NCI-H2107 (cell line): ENCODE measurements at places on chromosomes 2 and 18.

- DNase-seq = no peak
Measured at GRCh38 chr2:118058951-118059350, 29.3 kb upstream of the INSIG2 start.

DNA sequence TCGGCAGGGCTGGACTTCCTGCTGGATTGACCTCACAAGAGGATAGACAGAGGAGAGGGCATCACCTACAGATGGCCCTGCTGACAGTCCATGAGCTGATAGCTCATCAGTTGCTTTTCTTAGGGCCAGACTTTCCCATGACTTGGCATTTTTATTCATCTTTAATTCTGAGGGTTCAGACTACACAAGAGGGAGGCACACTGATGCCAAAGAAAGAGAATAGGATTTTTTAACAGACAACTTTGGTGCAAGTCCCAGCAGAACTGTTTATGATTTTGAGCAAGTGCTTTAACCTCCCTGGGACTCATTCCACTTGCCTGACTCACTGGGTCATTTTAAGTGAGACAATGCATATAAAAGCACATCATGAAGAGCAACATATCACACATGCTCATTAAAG lies 299.2 kb downstream of the INSIG2 start:
- no peak for DNase-seq

- DNase-seq = no peak
Measured at GRCh38 chr2:10591207-10591606, 98.6 kb downstream of the NOL10 start.

GRCh38 chr2:26299471-26300101 lies 46.4 kb upstream of the SELENOI start:
- DNase-seq = no peak

DNA sequence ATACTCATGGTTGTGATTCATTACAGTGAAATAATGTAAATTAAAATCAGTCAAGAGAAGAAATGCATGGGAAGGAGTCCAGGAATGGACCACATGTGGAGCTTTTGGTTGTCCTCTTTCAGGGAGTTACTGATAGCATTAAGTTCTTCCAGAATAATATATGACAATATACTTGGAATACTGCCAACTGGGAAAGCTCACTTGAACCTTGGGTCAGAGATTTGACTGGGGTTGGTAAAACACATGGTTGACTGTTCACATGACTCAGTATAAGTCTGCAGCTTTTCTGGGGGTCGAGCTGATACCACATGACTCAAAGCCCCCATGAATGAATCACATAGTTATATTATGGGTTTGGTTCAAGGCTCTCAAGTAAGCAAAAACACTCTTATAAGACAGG lies 1109.0 kb upstream of the CHAC2 start:
- no peak for DNase-seq

DNA sequence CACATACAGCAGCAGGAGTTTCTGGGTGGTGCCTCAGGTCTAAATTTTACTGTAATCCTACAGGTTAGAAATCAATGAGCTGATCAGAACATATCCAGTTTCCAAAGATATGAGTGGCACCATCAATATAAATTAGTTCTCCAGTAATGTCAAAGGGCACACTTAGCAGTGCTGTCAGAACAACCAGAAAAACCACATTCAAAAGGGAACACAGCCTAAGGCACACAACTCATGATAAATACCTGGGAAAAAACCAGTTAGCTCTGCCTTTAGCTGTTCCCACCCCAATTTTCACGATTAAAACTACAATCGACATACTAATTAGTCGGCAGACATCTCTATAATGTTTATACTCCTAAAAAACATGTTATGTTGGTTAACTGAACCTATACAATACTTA lies 31.5 kb downstream of the ATP8B1 start:
- no peak for DNase-seq

- DNase-seq = no peak
Measured at GRCh38 chr2:162711832-162712540, 126.6 kb downstream of the KCNH7 start.

DNA sequence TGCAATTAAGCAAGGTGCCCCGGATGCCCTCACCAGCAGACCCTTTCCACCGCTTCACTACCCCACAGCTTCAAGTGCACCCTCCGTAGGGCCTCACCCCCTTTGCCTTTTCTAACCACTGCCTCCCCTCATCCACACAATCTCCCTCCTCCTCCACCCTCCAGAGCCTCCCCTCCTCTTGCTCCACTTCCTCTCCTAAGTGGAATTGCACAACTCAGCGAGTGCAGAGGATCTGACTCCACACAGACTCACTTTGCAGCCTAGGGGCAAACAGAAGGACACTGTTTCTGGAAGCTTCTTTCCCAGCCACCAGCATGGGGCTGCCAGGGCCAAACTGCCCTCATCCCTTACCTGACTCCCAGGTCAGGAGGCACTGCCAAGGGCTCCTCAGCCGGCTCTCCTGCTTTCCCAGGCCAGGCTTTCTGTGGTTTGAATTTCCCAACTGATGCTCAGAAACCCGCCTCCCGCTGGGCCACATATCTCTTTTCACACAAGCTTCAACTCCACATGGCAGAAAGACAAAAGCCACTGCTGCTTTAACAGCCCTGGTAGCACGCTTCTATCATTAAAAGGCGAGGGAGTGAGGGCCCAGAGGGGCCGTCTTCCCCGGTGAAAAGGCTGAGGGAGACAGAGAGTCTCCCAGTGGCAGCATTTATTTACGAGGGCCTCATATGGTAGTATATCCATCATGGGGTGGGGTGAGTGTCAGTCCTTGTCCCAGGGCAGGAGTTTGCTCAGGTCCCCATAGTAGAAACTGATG lies 74.7 kb upstream of the MGAT4A start:
- DNase-seq = peak; percentile 58

- no peak for DNase-seq
Measured at GRCh38 chr2:127047716-127048617, 59.0 kb downstream of the BIN1 start.

DNA sequence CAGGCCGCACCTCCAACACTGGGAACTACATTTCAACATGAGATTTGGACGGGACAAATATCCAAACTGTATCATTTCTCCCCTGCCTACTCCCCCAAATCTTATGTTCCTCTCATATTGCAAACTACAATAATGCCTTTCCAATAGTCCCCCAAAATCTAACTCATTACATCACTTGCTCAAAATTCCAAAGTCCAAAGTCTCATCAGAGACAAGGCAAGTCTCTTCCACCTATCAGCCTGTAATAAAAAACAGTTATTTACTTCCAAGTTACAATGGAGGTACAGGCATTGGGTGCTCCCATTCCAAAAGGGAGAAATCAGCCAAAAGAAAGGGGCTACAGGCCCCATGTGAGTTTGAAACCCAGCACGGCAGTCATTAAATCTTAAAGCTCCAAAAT lies 12.6 kb upstream of the UGT1A8 start:
- no peak for DNase-seq

- DNase-seq = no peak
Measured at GRCh38 chr2:9247786-9248185, 41.2 kb downstream of the ASAP2 start.

- DNase-seq = no peak
Measured at GRCh38 chr18:27104743-27105142, 80.4 kb downstream of the CHST9 start.

GRCh38 chr2:63440612-63441011 lies 147.7 kb downstream of the WDPCP start:
- DNase-seq = no peak

GRCh38 chr2:168450171-168450570 lies 5.9 kb upstream of the CERS6 start:
- DNase-seq = no peak

DNA sequence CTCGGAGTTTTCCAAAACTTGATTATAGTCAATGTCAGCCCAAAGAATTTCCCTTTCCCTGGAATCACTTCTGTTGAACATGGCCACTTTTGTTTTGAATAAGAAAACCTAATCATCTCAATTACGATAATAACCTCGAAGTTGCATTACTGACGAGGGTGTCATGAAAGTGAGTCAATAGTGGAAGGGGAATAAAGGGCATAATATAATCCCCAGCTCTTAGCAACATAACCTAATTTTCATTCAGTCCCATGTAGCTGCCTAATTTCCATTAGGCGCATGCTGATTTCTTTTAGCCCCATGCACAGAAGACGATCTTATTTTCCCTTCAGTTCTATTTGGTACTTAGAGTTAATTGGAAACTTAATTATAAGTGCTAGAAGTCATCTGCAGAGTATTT lies 51.1 kb upstream of the RAPH1 start:
- DNase-seq = no peak

DNA sequence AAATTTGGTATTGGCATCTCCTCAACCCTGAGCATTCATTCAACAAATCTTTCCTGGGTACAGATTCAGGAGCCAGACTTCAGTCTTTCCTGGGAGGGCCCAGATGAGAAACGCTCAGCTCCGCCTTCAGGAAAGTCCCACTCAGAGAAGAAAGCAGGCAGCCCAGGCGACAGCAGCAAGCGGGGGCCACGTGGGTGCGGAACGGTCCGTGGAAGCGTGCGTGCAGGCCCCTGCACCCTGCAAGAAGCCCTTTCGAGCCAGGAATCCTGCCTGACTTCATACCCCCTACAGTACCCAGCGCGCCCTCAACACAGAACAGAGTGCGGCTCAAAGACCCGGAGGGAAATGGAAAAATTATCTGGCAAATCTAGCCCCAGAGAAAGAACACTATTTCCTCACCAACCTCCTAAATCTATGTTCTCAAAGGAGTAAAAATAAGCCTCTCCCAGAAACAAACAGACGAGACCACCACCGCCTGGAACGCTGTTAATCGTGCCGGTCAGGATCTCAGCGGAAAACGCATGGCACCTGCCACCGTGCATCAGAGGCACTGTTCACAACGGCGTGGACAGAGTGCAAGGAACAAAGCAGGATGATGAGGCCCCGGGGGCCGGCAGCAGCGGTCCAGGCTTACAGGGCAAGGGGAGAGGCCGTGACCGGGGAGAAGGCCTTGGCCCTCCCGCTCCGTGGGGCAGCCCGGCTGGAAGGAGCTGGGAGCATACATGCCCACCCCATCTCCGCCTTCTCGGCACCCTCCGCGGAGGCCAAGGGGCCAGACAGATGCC lies 318.3 kb downstream of the EIPR1 start:
- DNase-seq = no peak

- DNase-seq = no peak
Measured at GRCh38 chr2:100470898-100471514, 724 bp downstream of the NMS start.

DNA sequence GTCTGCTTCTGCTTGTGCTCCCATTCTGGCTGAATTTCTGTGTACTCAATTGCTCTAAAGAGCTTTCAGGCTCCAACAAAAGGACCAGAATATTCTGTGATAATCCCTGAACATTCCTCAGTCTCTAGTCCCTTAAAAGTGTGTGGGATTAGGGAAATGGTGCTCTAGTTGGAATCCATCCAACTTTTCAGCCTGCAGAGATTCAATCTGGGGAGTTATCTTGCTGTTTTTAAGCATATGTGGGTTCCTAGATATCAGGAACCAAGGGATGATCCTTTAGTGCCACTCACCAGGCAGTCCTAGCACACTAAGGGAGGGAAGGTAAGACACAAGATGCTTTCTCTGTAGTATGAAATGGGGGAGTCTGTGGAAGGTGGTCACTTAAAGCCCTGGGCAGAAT lies 140.3 kb upstream of the SLC1A4 start:
- DNase-seq = no peak

GRCh38 chr2:216745453-216745852 lies 50.1 kb upstream of the IGFBP5 start:
- DNase-seq = no peak

- DNase-seq = no peak
Measured at GRCh38 chr2:67322353-67323001, 74.7 kb upstream of the ETAA1 start.

DNA sequence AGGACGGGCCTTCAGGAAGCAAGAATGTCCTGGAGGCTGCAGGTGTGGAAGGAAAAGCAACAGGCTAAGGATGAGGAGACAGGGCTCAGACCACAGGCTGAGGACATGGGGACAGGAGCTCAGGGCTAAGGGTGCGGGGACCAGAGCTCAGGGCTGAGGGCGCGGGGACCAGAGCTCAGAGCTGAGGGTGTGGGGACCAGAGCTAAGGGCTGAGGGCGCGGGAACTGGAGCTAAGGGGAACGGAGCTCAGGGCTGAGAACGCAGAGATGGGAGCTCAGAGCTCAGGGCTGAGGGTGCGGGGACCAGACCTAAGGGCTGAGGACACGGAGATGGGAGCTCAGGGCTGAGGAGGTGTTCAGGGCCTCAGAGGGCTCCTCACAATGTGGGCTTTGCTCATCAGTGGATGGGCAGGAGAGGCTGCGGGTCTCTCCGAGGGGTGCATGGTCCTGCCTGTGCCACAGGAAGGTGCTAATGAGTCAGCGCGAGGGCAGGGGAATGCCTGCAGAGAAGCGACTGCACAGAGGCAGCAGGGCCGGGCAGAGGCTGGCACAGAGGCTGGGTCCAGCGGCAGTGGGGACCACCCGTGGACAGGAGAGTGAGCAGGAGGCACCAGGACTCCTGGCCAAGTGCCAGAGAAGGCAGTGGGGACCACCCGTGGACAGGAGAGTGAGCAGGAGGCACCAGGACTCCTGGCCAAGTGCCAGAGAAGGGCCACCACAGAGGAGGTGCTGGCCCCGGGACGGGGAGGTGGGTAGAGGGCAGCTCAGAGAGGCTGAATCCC lies 271.7 kb downstream of the TWIST2 start:
- no peak for DNase-seq

GRCh38 chr2:173644146-173644545 lies 289.5 kb downstream of the CDCA7 start:
- DNase-seq = no peak

DNA sequence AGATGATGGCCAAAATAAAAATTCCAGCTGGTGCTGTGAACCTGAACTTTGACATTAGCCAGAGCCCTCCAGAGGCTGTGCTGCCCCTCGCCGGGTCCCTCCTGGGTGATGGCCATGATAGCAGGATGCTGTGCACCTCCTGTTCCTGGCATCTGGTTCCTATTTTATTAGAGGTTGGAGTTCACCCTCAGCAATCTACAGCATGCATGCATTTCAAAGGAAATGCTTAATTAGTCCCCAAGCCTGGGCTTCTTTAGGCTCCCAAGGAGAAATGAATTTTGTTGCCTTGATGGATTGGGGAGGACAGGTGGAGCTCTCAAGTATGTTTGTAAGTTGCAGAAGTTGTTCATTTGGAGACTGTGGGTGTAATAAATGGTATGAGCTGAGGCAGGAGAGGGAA lies 166.9 kb downstream of the GLI2 start:
- no peak for DNase-seq

- DNase-seq = no peak
Measured at GRCh38 chr2:48715956-48716355, 39.6 kb downstream of the LHCGR start.

- peak; percentile 11 for DNase-seq
Measured at GRCh38 chr2:69013142-69013839, at the start of gene ANTXR1. Gene ANTXR1, plus strand, starts transcription at chr2:69013179. Its CDS starts 321 bp downstream, at chr2:69013500.

DNA sequence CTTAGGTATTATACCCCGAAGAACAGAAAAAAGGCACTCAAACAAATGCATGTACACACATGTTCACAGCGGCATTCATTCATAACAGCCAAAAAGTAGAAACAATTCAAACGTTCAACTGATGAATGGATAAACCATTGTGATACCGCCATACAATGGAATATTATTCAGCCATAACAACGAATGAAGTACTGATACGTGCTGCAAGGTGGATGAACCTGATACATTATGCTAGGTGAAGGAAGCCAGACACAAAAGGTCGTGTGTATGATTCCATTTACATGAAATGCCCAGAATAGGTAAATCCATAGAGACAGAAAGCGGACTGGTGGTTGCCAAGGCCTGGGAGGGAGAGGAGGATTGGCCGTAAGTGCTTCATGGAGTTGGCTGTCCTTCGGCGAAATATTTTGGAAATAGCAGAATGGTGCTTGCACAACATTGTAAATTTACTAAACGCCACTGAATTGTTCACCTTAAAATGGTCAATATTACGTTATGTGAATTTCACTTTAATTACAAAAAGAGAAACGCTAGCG lies 750 bp upstream of the RMP24 start:
- no peak for DNase-seq

- no peak for DNase-seq
Measured at GRCh38 chr2:150097901-150098531, 389.5 kb downstream of the RND3 start.
